ENCODE measurements at places on chromosomes 2 and 18.

DNA sequence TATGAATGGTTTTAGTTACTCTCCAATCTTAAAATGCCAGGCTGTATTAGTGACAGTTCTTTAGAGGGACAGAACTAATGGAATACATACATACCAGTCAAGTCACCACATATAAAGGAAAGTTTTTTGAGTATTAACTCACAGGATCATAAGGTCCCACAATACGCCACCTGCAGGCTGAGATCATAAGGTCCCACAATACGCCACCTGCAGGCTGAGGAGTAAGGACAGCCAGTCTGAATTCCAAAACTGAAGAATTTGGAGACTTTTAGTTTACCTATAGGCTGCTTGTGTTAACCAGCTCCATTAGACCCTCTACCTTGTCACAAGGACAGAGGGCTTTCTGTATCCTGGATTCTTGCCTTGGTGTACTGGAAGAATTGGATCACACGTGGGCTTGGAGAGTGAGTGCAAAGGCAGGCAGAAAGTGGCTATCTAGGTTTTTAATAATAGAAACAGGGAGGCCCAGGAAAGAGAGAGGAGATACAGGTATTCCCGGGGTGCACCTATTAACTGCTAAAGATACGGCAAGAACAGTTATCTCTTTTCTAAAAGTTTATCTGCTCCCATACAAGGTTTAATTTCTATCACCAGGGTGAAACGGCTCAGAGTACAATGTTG, 234.9 kb upstream of the CYRIA start:
- no peaks in the 10 kb centered on the region for H3K4me1 ChIP-seq
- H3K4me3 ChIP-seq: no peak overlapping the region
- no peak overlapping the region for H3K27ac ChIP-seq
- no peaks in the 10 kb centered on the region for H3K36me3 ChIP-seq
- DNase-seq: no peak

GRCh38 chr2:143144813-143145455, 15.7 kb downstream of the ARHGAP15 start:
- H3K27ac ChIP-seq: no peak overlapping the region
- H3K4me1 ChIP-seq: no peaks in the 10 kb centered on the region
- no peaks in the 10 kb centered on the region for H3K36me3 ChIP-seq
- no peak overlapping the region for H3K4me3 ChIP-seq
- DNase-seq: no peak
- no peaks in the 10 kb centered on the region for H3K27me3 ChIP-seq

DNA sequence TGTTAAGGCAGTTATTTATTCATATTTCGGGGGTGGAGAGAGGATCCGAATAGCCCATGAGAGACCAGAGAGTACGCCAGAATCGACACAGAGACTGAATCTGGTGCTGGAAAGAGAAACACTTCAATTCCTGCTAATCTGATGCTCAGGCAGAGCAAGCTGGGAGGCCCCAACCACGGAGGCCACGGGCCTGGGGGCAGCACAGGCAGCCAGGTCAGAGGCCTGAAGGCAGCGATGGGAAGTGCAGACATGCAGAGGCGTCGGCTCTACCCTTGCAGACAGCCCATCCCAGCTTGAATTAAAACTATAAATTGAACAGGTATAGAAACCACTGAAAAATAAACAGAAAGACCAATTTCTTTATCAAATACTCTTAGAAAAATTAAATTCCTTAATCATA, 50.6 kb downstream of the PXDN start:
- DNase-seq: no peak
- H3K4me1 ChIP-seq: peaks cover 32% of the 10 kb centered on the region
- H3K36me3 ChIP-seq: peaks cover 38% of the 10 kb centered on the region
- no peak overlapping the region for H3K4me3 ChIP-seq

DNA sequence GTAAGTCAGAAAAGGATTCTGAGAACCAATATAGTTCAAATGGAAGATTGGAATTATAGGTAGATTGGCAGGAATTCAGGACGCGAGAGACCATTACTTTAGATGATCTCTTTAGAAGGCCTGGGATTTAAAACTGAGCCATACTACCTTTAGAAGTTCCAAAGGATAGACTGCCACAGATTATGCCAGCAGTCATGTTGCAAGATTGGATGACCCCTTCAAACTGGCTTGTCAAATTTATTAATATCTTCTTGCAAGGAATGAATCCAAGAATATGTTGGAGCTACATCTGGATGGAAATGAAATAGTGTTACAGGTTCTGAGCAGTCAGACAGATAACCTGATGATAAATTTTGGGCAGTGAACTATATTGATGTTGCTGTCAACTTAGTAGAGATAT, 22.0 kb downstream of the BABAM2 start:
- H3K36me3 ChIP-seq: no peaks in the 10 kb centered on the region
- DNase-seq: no peak
- H3K27ac ChIP-seq: no peak overlapping the region
- no peaks in the 10 kb centered on the region for H3K27me3 ChIP-seq
- H3K4me3 ChIP-seq: no peak overlapping the region
- H3K4me1 ChIP-seq: peaks cover 32% of the 10 kb centered on the region
